ENCODE measurements at places on chromosomes 2 and 18. TPM values are rescaled to one million over a fixed set of nuclear protein-coding genes. Genes with fewer than 3 reads are reported as not detected.

Gene CLEC4F
- 0.23 TPM for total RNA-seq

GRCh38 chr18:77056344-77057005 lies 76.1 kb downstream of the MBP start:
- no peak for DNase-seq

GRCh38 chr2:70089983-70090525 lies 2.8 kb downstream of the PCBP1 start:
- DNase-seq, result no peak

Gene UCN
- 11.2 TPM for total RNA-seq

DNA sequence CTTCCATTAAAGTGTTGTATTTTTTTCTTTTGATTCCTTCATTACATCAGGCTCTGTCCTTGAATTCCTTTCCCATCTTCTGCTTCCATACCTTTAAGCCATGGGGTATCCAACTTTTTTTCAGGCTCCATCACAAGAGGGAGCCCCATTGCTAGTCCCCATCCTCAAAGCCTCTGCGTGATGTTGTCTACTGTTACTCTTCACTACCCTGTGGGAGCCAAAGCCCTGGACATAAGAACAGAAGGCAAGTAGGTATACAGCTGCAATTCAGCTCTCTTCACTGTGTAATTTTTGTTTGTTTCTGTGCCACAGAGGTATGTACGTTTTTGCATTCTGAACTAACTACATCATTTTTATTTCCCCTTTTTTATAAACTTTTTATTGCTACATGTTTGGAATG lies 36.6 kb upstream of the CCNYL1 start:
- DNase-seq, result no peak

Data from prostate gland (tissue), 2 donors.